Endothelial cell (in vitro differentiated cells): ENCODE measurements at places on chromosomes 1 and 21. TPM values are rescaled to one million over a fixed set of nuclear protein-coding genes. Genes with fewer than 3 reads are reported as not detected.
A peak's percentile ranks its signal among the peaks of the same experiment; 100 is the strongest.

DNA sequence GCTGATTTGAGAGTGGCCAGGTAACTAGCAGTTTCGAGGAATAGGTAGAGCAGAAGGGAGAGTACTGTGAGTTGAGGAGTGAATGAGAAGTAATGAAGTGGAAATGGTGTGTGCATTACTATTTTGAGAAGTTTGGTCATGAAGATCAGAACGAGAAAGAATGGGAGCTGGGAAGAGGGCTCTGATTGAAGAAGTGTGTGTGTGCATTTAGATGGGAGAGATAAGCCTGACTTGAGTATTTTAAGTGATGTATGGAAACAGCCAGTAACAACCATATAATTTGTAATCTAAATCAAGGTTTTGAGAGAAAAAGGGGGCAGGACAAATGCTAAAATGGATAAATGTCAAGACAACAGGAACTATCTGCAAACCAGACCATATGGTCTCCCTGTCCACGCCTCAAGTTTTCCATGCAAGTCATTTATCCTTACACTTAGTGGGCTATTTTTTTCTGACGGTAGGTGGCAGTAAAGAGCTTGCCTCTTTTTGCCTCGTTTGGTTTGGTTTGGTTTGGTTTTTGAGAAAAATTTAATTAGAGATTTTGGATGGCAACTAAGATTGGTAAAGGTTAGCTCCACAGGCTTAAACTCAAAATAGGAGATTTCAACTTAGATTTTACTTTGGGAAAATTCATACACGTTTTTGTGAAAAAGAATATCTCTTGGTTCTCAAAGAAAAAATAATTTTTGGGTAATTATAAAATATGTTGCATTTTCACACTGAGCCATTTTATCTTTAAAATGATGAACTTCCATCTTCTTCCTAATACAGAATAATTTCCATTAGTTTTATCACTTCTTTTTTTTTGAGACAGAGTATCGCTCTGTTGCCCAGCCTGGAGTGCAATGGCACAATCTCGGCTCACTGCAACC, 9.5 kb upstream of the B3GALNT2 start:
- peak; percentile 67 for DNase-seq
- H3K27me3 ChIP-seq = no peaks in the 10 kb centered on the region
- H3K4me1 ChIP-seq = no peaks in the 10 kb centered on the region
- H3K36me3 ChIP-seq = no peaks in the 10 kb centered on the region

- no peak overlapping the region for H3K27ac ChIP-seq
- peaks cover 18% of the 10 kb centered on the region for H3K27me3 ChIP-seq
- DNase-seq = no peak
- peaks cover 38% of the 10 kb centered on the region for H3K4me1 ChIP-seq
Observed at GRCh38 chr1:205266611-205267305, 39.0 kb downstream of the TMCC2 start.

DNA sequence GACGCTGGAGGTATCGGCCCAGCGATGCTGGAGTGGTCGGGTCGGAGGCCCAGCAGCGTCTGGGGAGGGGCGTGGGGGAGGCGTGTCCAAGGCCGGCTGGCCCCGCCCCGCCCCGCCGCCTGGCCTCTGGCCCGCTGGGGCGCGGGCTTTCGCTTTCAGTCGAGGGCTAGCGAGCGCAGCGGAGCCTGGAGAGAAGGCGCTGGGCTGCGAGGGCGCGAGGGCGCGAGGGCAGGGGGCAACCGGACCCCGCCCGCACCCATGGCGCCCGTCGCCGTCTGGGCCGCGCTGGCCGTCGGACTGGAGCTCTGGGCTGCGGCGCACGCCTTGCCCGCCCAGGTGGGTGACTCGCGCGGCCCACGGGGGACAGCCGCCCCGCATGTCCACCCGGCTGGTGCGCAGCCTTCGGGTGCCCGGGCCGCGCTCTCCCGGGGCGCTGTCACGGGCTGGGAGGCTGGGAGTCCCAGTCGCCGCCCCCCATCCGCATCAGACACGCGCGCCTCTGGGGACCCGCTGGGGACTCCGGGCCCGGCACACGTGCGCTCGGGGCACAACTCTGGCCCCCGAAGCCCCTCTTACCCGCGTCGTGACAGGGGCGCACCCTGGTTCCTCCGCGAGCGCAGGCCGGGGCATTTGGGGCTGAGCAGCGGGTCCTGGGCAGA, at the start of gene TNFRSF1B:
Gene TNFRSF1B, plus strand, starts transcription at position 158 of the 659 bp plus-strand sequence. Its CDS starts 101 bp downstream, at position 259.
- peaks cover 17% of the 10 kb centered on the region for H3K36me3 ChIP-seq
- H3K27ac ChIP-seq = peak within 1 kb of the TSS; percentile 48
- H3K27me3 ChIP-seq = peaks cover 18% of the 10 kb centered on the region
- peak within 1 kb of the TSS; percentile 98 for H3K4me3 ChIP-seq
- H3K4me1 ChIP-seq = peaks cover 35% of the 10 kb centered on the region
- peak; percentile 70 for DNase-seq

Gene SAMD13
- total RNA-seq = 1.8 TPM

DNA sequence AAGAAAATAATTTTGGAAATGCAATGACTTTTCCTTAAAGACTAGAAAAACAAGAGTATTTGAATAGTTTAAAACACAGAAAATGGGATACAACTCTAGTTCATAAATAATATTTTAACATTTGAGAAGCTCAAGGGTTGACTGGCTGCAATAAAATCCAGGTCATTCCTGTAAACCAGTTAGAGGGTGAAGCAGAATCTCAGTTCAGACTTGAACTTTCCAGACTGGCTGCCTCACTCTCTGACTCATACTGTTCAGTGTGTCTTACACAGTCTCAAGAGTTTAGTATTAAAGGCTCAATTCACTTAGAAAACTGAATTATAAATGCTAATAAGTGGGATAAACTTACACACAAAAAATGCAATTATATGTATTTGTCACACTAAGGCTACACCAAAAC, 89.9 kb downstream of the RAVER2 start:
- peaks cover 1% of the 10 kb centered on the region for H3K27me3 ChIP-seq
- DNase-seq = no peak
- H3K4me1 ChIP-seq = peaks cover 17% of the 10 kb centered on the region
- no peak overlapping the region for H3K27ac ChIP-seq
